ENCODE measurements at places on chromosomes 4 and X.

- peak; percentile 5 for DNase-seq
Measured at GRCh38 chr4:151409470-151410313, 716 bp downstream of the FHIP1A start.

DNA sequence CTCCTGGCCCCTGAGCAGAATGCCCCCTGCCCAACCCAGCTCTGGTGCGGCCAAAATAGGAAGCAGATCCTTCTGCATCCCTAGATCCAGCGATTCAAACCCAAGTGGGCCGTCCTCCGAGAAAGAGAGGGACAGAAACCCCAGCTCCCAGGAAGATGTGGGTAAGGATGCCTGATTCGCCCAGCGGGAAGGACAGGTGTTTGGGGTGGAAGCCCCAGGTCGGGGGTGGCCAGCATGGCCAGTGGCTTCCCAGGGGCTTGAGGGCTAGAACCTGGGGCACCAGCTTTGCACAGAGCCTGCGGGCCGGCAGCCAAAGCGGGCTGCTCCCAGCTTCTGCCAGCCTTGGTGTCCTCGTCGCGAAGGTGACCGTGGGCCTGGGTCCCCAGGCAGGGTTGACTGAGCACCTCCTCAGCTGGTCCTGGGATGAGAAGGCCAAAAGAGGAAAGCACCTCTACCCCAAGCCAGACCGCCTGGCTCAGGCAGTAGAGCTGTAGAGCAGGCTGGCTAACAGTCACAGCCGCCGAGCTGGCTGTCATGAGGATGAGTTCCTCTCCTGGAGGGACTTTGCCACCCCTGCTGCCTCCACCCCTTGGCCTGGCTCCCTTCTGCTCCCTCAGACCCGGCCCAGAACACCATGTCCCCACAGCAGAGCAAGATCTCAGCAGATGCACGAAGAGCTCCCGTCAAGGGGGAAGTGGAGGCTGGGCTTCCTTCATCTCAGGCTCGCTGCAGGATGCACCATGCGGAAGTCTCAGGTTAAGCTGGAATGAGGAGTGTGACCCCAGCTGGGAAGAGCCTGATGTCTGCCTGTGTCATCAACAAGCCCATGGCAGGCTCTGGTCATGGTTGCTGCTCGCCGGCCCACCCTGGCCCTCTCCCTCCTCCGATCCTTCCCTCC, 59.9 kb downstream of the CPZ start:
- DNase-seq, result no peak

GRCh38 chr4:136106753-136107152, 1425.5 kb downstream of the PCDH18 start:
- no peak for DNase-seq

GRCh38 chr4:161320377-161320776, 843.4 kb downstream of the FSTL5 start:
- no peak for DNase-seq

DNA sequence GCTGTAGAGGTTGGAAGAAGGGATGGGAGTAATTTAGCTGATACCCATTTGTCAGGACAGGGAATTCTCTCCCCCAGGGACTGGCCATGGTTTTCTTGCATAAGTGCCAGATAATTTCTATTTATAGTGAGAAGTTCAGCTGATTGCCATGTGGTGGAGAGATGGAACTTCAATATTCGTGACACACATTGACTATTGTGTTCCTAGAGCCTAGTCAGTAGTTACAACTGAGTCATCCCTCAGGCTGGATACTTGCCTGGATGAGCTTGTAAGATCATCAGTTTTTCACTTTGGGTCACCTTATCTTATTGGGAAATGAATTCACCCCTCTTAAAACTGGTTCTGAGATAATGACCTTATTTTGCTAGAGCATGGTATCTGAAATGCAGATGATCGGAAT, 32.2 kb downstream of the CFAP299 start:
- no peak for DNase-seq

DNA sequence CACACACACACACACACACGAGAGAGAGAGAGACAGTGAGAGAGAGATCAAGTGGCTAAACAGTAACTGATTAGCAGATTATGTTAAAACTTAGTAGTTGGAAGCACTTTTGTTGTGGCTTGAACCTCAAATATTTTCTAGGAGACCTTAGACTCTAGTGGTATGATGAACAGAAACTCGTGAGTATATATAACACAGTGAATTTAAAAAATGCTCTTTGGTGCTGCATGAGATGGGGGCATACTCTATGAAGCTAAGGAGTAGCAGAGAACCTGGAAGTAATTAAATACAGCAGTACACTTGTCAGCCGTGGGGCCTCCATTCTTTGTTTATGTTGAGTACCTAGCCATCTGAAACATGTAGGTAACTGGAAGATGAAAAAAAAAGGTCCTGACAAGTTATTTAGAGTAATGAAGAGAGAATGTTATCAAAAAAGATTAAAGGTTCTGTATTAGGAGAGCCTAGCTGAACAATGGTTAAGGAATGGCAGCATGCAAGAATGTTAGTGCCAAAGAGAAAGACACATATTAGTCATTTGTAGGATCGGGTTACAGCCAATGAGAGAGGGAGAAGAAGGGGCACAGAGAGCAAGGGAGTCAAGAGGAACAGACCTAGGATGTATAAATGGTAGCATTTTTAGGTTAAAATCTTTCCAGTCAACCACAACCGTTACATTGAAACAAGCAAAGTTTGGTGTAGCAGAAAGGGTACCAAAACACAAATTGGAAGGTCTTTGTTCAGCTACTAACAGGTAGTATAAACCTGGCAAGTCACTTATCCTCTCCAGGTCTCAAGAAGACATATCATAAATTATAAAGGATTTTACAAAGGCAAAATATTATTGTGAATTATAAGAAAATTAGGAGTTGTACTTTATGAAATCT, 316.7 kb upstream of the DIPK2B start:
- DNase-seq, result no peak

DNA sequence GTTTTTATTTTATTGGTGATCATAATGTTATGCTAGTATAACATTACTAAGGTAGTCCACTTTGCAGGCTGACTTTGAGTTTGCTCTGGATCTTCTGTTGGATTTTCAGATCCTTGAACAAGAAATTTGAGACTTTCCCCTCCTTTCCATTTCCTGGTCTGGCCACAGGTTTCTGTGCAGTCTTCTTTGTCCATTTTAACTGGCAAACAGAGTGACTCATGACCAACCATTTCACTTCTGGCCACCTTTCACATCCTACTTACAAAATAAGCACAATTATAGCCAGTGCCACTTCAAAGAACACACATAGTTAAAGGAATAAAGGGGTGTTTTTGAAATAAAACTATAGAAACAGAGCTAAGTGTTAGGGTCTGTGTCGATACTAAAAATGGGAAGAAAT, 8.4 kb downstream of the ANK2 start:
- DNase-seq, result no peak
